ENCODE measurements at places on chromosomes 12 and 14.

DNA sequence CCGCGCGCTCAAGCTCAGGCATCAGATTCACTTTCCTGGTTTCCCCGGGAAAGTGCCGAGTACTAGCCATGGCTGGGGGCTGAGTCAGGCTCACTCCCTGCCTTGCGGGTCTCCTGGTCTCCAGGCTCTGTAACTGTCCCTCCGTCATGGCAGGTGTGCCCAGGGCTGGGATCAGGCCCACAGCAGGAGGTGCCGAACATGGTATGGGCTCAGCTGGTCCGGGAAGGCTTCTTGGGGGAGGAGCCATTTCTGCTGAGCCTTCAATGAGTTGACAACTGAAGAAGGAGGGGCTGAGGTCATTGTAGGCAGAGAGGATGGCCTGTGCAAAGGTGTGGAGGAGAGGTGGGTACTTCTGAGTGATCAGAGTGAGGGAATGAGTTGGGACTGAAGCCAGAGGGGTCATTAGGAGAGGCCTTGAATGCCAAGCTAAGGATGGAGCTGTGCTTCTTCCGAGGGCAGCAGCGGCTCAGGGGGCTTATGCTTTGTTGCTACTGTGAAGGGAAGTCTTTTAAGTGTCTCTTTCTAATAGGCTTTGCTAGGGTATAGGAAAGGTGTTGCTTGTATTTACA is 769 bp downstream of the EXOC3L4 start:
- DNase-seq, result no peak

DNA sequence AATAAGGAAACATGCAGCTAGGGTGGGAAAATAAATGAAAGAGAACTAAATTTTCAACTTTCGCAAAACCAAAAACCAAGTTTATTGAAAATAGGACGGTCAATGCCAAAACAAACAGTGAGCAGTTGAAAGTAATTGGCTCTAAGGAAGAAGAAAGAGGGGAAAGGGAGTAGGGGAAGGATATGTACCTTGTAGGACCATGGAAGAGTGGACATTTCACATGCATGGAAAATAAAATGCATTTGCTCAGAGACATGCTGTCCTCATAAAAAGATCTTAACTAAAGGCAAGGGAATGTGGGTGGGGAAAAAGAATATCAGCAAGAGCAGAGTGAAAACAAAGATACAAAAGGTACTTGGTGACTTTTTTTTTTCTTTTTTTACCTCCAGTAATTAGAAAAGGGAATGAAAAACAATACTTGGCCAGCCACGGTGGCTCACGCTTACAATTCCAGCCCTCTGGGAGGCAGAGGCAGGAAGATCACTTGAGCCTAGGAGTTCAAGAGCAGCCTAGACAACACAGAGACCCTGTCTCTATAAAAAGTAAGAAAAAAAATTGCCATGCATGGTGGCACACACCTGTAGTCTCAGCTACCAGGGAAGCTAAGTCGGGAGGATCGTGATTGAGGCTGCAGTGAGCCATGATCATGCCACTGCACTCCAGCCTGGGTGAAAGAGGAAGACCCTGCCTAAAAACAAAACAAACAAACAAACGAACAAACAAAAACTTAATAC is 6.6 kb downstream of the TXNDC16 start:
- DNase-seq, result no peak

DNA sequence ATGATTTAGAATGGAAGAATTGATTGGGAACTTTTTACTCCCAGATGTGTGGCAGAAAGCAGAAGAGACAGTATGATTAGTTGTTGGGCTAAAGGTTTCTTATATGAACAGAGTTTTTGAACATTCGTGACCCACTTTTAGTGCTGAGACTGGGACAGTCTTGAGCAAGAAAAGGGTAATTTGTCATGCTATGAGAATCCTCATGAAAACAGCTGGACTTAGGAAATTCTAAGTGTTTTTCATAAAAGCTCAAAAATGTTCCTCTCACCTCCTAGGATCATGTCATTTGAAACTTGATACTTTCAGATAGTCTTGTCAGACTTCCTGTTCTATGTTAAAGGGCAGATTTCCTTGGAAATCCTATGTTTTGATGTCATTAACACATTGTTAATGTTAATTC is 86.1 kb downstream of the MGAT4C start:
- DNase-seq, result no peak

GRCh38 chr14:99064262-99064954 is 207.6 kb downstream of the BCL11B start:
- DNase-seq, result no peak

DNA sequence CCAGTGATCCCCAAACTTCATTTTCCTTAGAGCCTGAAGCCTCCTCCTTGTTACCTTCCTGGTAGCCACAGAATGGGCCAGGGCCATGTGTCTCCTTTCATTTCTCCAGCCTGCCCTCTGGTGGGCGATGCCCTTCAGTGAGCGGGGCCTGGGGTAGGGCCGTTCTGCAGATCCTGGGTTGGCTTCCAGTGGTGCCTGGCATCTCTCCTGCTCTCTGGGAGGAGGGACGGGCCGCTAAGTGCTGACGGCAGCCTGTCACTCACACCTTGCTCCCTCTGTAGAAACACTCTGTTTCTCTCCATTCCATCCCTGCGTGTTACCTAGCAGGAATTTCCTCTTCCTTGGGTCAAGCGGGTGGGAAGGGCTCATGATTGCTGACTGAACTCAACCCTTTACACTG is 232.1 kb downstream of the CACNA1C start:
- no peak for DNase-seq

DNA sequence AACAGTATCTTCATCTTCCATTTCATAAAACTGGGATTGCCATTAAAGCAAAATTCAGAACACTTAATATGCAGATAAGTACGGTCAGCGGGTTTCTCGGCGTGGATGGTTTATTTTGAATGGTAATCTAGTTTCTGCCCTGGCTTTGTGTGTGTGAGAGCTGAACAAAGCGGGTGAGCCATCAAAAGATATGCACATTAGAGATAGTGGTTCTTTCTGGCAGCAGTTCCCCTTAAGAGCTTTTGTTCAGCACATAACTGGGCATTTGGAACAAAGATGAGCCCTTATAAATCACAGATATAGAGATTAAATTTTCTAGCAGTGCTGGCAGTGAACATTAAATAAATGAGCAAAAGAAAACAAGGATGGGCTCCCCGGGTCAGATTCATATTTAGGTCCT is 207.5 kb downstream of the CALM1 start:
- no peak for DNase-seq
